ENCODE measurements at places on chromosomes 12 and 14.

DNA sequence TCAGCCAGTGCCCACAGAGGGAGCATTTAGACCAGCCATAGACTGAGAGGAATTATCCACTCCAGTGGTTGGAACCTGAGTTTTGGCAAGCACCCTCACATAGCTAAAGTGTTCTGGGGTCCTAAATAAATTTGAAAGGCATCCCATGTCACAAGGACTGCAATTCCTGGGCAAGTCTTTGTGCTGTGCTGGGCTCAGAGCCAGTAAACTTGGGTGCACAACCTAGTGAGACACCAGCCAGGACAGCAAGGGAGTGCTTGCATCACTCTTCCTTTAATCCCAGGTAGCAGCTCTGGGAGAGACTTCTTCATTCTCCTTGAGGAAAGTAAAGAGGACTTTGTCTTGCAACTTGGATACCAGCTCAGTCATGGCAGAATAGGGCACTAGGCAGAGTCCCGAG lies 142.0 kb upstream of the FSCB start:
- DNase-seq: no peak

GRCh38 chr14:92503756-92504491 lies 9.7 kb upstream of the RIN3 start:
- DNase-seq: no peak

GRCh38 chr12:52836042-52836466 lies 1.9 kb upstream of the KRT79 start:
- no peak for DNase-seq

- no peak for DNase-seq
These were observed 728.9 kb downstream of the BCL11B start for GRCh38 chr14:98543074-98543473.

GRCh38 chr12:120961604-120962531 lies 16.5 kb upstream of the HNF1A start:
- no peak for DNase-seq

DNA sequence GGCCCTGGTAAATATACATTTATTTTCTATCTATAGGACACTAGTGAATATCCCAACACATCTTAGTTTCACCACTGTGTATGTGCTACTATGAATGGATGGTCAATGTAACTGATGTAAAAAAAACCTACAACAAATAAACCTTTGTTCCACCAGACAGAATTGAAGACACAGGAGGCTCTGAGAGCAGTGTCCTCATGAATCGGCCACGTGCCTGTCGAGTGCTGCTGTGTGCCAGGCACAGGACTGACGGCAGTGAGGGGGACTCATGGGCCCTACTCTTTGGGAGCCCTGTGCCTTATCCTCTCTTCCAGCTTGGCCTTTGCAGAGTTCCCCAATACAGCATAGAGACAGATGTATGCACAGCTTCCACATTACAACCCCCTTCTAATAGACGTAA lies 18.2 kb downstream of the CINP start:
- no peak for DNase-seq

- DNase-seq: no peak
These were observed 322.0 kb downstream of the AACS start for GRCh38 chr12:125387206-125387605.

- DNase-seq: no peak
These were observed 282.9 kb upstream of the FLRT2 start for GRCh38 chr14:85247071-85247470.

DNA sequence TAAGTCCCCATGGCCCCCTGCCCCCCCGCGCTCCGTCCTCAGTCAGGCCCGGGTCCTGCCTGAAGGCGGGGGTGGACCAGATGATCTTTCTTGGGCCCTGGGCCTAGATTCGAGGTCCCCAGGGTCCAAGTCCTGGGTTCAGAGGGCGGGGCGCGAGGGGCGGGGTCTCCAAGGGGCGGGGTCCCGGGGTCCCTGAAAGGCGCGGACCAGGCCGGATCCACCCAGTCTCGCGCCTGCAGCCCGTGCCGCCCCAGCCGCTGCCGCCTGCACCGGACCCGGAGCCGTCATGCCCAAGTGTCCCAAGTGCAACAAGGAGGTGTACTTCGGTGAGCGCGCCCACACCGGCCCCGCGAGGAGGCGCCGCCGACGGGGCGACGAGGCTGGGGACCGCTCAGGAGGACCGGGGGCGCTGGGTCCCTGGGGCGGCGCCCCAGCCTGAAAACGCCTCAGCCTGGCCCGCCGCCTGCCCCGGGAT lies 325 bp downstream of the CRIP1 start:
- DNase-seq: no peak

DNA sequence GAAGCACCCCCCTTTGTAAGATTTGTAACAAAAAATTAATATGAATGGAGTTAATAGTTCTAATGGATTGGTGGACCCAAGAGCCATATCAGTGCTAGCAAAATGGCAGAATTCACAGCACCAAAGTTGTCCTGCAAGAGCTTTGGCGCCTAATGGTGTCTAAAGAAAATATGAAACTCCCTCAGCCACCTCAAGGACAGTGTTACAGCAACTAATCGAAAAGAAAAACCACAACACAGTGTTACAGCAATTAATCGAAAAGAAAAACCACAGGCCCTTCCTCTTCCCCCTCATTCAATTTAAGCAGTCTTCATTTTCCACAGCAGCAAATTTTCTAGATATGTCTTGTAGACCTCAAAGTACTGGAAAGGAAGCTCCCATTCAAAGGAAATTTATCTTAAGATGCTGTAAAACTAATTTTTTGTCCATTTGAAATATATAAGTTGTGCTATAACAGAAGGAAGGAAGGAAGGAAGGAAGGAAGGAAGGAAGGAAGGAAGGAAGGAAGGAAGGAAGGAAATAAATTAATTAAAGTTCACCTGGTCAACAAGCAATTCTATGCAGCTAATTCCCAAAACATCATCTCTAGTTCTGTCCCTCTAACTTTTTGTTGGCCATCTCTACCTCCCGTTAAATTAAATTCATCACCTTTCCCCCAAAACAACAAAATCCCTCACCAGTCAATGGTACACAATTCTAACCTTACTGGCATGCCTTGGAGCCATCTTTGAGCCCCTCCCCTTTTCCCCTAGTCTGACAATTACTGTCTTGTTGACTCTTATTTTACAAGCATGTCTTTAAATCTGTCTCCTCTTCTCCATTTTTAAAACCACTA lies 17.4 kb downstream of the LRP6 start:
- no peak for DNase-seq

GRCh38 chr12:49296034-49296835 lies 1.3 kb downstream of the PRPH start:
- no peak for DNase-seq

- DNase-seq: no peak
These were observed 3.6 kb downstream of the CMKLR1 start for GRCh38 chr12:108335349-108336119.

DNA sequence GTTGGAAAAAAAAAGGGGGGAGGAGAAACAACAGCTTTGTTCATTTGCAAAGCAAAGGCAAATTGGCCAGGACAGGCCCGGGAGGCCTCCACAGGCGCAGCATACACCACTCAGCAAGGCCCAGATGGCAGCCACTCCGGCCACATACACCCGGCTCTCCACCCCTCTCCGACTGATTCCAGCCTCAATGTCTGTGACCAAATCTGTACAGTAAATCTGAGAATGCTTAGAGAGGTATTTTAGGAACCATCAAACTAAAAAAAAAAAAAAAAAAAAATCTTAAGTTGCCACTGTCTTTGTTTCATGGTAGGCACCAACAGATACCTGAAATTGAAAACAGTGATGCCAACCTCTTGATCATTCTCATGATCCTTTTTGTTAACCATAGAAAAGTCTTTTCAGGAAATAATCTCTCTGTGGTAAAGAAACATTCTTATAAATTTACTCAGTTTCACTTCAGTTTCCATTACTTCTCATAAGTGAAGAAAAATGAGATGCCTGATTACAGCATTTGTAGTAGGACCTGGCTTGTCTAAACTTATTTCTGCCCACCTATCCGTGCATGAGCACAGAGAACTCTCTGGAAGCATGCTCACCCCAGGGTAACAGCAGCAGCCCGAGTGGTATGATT lies 20.2 kb downstream of the VPS37B start:
- no peak for DNase-seq

DNA sequence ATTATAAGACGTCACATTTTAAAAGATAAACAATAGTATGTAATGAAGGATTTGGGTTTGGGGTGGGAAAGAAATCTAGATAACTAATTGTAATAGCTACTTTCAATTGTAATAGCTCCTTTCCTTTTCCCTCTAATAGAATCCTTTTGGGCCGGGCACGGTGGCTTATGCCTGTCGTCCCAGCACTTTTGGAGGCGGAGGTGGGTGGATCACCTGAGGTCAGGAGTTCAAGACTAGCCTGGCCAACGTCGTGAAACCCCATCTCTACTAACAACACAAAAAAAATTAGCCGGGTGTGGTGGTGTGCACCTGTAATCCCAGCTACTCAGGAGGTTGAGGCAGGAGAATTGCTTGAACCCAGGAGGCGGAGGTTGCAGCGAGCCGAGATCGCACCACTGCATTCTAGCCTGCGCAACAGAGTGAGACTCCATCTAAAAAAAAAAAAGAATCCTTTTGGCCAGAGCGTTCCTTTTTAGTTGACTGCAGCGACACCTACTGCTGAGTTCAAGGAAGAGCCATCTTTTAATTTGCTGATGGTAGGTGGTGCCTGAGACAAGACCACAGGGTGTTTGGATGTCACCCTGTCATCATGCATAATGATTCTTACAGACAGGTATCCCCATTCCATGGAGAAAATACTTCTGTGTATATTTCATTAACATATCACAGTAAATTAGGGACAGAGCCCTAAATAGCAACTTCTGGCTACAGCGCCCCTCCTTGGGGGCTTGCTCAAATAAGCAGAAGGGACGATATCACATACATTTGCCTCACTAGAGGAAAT lies 79.5 kb downstream of the ARMH4 start:
- no peak for DNase-seq

DNA sequence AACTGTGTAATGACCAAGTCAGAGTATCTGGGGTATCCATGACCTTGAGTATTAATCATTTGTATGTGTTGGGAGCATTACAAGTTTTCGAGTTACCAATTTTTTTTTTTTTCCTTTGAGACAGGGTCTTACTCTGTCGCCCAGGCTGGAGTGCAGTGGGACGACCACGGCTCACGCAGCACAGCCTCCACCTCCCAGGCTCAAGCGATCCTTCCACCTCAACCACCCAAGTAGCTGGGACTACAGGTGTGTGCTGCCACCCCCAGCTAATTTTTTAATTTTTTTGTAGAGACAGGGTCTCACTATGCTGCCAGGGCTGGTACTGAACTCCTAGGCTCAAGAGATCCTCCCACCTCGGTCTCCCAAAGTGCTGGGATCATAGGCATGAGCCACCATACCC lies 19.7 kb downstream of the SSH1 start:
- no peak for DNase-seq

- DNase-seq: no peak
These were observed 129.1 kb upstream of the TMCC3 start for GRCh38 chr12:94779485-94779884.

GRCh38 chr14:34593740-34594375 lies 36.1 kb downstream of the SNX6 start:
- no peak for DNase-seq

DNA sequence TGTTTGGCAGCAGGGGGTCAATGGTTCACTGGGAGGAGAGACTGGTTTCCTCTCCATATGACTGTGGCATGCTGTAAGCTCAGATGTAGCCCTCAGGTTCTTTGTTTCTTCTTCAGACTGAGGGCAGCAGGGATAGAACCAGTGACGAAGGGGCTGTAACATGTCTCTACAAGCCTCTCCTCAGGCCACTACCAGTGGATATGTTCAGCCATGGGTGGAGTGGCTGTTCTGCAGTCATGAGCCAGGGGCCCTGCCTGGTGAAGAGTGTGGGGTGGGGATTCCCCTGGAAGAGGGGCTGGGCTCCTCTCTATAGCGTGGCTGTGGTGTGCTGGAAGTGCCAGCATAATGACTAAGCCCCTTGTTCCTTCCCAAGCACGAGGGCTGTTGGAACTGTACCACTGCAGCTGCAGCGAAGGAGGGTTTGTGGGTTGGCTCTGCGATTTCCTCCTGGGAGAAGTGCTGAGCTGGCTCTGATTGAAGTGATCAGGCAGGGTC lies 55.8 kb downstream of the CMAS start:
- no peak for DNase-seq

- no peak for DNase-seq
These were observed 156.6 kb upstream of the CAND1 start for GRCh38 chr12:67112586-67112985.

- no peak for DNase-seq
These were observed 9.0 kb upstream of the PAX9 start for GRCh38 chr14:36652542-36653201.

GRCh38 chr12:130437555-130438242 lies 100.0 kb downstream of the PIWIL1 start:
- no peak for DNase-seq

- no peak for DNase-seq
These were observed 117.7 kb downstream of the SOX5 start for GRCh38 chr12:23831739-23832138.

DNA sequence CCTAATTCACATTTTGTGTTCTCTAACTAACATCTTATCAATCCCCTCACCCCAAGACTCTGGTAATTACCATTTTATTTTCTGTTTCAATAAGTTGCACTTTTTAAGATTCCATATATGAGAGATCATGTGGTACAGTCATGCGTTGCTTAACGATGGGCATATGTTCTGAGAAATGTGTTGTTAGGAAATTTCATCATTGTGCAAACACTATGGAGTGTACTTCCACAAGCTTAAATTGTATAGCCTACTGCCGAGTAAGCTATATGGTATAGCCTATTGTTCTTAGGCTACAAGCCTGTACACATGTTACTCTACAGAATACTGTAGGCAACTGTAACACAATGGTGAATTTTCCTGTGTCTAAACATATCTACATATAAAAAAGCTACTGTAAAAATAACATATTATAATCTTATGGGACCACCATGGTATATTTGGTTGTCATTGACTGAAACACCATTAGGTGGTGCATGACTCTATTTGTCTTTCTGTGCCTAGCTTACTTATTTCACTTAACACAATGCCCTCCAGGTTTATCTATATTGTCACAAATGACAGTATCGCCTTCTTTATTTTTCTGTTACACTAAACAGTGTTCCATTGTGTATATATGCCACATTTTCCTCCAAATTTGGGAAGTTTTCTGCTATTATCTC lies 473.4 kb upstream of the LMO3 start:
- no peak for DNase-seq

- DNase-seq: no peak
These were observed 118.6 kb upstream of the SYT1 start for GRCh38 chr12:78746001-78746400.

DNA sequence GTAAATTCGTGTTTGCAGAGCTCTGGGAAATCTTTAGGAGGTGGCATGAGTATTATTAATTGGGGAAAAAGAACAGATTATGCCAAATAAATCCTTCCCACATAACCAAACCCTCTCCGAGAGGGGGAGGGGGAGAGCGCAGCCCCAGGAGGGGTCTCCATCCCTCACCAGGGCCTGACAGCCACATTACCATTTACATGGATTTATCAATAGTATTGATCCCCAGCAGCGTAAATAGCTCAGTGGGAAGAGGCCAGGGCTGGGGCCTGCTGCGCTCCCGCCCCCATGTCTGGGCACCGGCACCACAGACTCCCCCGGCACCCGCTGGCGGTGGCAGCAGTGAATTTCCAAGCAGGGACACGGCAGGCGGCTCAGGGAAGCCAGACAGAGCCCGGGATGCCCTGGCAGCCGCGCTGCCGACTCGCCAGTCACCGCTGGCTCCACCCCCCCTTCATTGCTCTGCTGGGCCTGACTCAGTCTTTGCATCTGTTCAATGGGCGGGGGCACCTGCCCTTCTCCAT lies 2.4 kb downstream of the NCOR2 start:
- no peak for DNase-seq

GRCh38 chr12:28941248-28941647 lies 207.8 kb upstream of the FAR2 start:
- DNase-seq: no peak

Measured in cortex of kidney (tissue), 1 donor.